Fibroblast of villous mesenchyme (primary cell): ENCODE measurements at places on chromosomes 5 and 9.

DNA sequence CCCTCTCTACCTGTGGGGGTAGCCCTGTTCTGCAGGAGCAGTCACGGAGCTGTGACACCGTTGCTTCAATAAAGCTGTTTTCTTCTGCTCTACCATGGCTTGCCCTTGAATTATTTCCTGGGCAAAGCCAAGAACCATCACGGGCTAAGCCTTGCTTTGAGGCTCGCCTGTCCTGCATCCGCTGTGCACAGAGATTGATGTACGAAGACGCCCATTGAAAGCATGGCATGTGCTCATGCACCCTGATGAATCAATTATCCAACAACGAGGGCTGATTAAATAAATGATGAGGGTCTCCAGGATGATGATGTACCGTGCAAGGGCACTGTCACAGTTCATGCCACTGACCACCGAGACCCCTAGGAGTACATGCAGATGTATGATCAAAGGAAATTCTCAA, 20.7 kb downstream of the PTGES start:
- DNase-seq = no peak

DNA sequence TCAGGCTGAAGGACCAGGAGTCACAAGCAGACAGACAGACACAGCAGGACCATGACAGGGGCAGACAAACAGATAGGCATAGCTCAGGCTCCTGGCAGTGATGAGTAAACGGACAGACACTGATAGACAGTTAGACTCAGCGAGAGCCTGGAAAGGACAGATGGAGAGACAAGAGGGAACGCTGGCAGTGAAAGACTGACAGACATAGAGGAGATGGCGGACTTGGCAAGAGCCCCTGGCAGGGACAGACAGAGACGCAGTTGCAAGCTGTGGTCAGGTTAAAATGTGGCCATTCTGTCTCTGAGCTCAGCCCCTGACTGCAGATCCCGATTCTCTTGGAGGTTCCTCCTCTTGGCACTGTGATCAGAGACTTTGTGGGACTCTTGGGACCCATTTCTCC, 13.6 kb downstream of the CSF2 start:
- no peak for DNase-seq

DNA sequence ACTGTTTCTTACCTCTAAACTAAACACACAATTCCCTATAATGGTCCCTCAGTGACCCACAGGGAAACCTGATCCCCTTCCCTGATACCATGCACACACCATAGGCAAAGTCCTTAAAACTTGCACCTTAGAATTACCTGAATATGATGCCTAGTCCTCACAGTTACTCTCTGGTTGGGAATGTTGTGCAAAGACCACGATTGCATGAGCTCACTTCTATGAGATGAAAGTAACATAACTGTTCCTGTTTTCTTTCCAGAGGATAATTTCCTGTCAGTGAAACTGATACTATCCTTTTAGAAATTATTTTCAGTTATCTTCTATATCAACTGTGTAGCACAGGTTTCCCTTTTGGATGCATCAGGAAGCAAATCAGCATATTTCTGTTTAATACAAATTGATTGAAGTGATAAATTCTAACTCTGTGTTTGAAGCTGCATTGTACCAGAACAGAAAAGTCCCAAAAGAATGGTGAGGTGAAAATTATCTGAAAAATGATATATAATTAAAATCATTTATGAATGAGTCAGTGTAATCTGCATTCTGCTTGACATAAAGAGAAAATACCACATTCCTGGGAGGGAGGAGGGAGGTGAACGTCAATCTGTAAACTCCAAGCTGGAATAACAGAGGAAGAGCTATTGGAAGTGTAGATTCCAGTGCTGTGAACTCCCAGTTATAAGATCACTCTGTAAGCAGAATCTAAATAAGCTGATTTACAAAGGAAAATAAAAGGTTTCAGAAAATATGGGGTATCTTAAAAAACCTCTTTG, 51.2 kb upstream of the TNFAIP8 start:
- DNase-seq = peak; percentile 32

DNA sequence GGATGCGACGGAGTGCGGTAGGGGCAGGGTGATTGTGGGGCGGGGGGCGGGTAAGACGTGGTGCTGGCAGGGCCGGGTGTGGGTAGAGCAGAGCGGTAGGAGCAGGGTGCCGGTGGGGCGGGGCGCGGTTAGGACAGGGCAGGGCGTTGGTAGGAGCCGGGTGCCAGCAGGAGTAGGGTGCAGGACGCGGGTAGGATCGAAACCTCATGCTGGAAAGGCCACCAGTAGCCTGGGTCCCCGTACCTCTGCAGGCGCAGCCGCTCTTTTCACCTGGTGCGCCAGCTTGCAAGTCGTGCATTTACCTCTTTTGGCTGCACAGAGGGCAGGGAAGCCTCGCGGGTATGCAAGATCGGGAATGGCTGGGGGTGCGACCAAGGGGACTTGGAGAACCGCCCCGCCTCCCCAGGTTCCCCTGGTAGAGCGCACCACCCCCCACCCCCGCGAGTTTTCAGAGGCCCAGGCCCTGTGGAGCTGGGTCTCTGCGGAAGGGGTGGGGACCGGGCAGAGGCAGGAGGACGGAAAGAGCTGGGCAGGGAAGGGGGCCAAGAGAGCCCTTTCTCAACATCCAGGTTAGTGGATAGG, 104.8 kb upstream of the SIMC1 start:
- no peak for DNase-seq
